Hepatic stellate cell (primary cell): ENCODE measurements at places on chromosomes 7 and 10.
A peak's percentile ranks its signal among the peaks of the same experiment; 100 is the strongest.

- no peak for DNase-seq
These were observed 65.3 kb upstream of the SLF2 start for GRCh38 chr10:100847440-100847839.

DNA sequence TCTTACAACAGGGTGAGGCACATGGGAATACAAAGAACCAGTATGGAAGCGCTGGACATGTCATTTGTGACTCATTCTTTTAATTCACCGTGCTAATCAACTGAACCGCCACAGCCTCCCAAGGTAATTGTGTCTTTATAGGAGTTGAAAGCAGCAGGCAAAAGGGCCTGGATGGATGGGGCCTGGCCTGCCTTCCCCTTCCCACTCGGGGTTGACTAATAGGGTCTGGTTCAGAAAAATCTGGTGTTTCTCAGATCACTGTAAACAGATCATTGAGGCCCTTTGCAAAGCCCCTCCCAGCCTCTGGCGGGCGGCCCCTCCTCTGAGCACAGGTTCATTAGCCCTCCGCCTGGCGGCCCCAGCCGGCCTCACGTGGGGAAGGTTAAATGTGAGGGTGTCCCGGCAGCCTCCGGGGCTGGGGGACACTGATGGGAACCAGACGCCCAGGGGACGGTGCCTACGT, 100.8 kb downstream of the EBF3 start:
- DNase-seq, result no peak

- DNase-seq, result no peak
These were observed 30.7 kb upstream of the TEX47 start for GRCh38 chr7:88826222-88826621.

DNA sequence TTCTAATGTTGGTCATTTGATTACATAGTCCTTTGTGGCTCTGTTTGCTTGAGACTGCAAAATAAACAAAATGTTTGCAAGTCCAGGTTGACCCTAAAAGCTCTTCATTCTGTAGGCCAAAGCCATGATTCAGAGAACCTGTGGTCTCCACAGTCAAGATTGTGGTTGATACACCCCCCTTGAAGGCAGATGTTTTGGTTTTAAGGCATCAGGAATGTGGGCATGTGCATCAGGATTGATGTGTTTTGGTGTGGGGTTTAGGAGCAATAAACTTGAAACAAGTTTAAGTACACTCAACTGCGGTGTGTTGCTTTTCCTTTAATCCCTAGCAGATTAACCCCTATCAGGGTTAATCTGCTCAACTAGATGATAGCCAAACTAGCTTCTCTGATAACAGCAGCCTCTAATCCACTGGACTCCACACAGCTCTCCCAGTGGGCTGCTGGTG, 379.1 kb upstream of the GALNT17 start:
- DNase-seq, result no peak

GRCh38 chr10:66455304-66455703, 470.5 kb upstream of the LRRTM3 start:
- DNase-seq, result no peak

DNA sequence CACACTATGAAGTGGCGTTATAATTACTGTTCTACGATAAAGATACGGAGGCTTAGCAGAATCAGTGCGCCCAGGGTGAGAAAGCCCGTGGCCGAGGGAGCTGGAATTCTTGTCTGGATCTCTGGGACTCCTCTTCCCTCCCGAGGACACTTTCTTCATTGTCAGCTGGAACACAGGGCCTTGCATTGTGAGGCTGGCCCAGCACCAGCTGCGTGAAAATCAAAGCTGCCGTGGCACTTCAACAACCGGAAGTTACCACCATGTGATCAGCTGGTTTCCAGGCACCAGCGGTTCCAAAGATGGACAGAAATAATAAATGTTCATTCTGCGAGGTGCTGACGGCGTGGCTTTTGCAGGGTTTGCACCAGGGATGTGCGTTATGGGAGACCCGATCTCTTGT, 234.0 kb upstream of the PITRM1 start:
- no peak for DNase-seq

GRCh38 chr7:72265071-72265904, 146.8 kb downstream of the CALN1 start:
- DNase-seq, result no peak

DNA sequence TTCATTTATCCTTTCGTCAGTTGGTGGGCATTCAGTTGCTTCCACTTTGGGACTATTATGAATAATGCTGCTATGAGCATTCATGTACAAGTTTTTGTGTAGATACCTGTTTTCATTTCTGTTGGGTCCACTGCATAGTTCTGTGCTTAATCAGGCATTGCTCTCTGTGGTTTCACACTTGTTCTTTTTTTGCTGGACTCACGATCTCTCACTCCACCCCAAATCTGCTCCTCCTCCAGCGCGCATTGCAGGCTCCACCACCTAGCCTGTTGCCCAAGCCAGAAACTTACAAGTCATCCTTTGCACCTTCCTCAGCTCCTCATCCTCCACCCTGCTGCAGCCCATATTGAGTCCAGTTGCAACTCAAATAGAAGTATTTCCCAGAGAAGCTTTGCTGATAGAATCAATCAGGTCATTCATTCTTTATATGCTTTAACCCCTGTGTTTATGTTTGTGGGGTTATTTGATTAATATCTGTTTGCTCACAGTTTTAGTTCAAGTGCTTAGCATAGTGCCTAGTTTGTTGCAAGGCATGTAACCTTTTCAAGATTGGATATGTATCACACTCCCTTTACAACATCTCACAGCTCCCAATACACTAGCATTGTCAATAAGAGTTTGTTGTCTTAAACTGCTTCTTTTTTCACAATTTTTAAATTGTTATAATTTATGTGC, 16.6 kb upstream of the AFAP1L2 start:
- DNase-seq, result no peak

- no peak for DNase-seq
These were observed 219.3 kb downstream of the SKAP2 start for GRCh38 chr7:26645121-26645520.

GRCh38 chr7:30543813-30544525, 39.3 kb upstream of the GGCT start:
- no peak for DNase-seq

- DNase-seq, result no peak
These were observed 26.3 kb upstream of the PWWP2B start for GRCh38 chr10:132370426-132371340.

GRCh38 chr7:36781011-36781738, 56.9 kb upstream of the AOAH start:
- no peak for DNase-seq

GRCh38 chr7:147833557-147833956, 757.0 kb upstream of the C7orf33 start:
- DNase-seq, result no peak

- DNase-seq, result no peak
These were observed 138.9 kb upstream of the COBL start for GRCh38 chr7:51455513-51455912.

- no peak for DNase-seq
These were observed 192.1 kb downstream of the CELF2 start for GRCh38 chr10:11209830-11210181.

- DNase-seq, result no peak
These were observed 21.4 kb downstream of the SVOPL start for GRCh38 chr7:138679793-138680192.

DNA sequence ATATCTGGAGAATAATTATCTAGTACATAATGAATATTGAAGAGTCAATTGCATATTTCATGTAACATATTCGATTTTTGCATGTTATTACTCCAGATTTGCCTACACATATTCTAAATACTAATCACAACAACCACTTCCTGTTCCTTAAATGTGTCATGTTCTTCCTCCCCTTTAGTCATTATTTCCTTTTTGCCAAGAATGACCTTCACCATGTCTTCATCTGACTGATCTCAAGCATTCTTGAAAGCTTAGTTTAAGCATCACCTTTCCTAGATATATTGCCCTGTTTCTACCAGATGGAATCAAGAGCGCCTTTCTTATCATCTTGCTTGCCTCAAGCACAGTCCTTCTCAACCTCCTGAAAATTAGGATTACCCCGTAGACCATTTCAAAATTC, 23.5 kb upstream of the MEOX2 start:
- no peak for DNase-seq

GRCh38 chr10:49191349-49191748, 3.2 kb upstream of the TMEM273 start:
- DNase-seq, result no peak

- no peak for DNase-seq
These were observed 15.6 kb downstream of the CUBN start for GRCh38 chr10:17113889-17114540.

- no peak for DNase-seq
These were observed 101.8 kb upstream of the DOCK1 start for GRCh38 chr10:126803394-126803793.

GRCh38 chr10:95783741-95784140, 27.8 kb downstream of the ENTPD1 start:
- no peak for DNase-seq

DNA sequence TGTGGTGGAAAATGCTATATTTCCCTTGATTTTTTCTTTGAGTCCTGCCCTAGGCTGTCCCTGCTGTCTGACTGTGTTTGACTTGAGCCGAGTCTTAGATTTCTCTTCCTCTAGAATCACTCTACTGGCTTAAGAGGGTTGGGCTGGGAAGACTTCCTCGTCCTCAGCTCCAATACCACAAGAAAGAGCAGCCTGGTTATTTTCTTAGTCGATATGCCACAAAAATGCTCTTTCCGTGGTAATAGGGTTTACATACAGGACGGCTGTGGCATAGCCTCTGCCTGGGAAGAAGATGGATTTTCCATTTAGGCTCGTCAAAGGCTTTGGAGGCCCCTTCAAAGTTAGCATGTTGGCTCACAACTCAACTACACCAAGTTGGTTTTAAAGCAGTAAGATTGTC, 212.0 kb upstream of the IGFBP3 start:
- DNase-seq, result no peak

- no peak for DNase-seq
These were observed 92.7 kb upstream of the MACROH2A2 start for GRCh38 chr10:69959911-69960310.

DNA sequence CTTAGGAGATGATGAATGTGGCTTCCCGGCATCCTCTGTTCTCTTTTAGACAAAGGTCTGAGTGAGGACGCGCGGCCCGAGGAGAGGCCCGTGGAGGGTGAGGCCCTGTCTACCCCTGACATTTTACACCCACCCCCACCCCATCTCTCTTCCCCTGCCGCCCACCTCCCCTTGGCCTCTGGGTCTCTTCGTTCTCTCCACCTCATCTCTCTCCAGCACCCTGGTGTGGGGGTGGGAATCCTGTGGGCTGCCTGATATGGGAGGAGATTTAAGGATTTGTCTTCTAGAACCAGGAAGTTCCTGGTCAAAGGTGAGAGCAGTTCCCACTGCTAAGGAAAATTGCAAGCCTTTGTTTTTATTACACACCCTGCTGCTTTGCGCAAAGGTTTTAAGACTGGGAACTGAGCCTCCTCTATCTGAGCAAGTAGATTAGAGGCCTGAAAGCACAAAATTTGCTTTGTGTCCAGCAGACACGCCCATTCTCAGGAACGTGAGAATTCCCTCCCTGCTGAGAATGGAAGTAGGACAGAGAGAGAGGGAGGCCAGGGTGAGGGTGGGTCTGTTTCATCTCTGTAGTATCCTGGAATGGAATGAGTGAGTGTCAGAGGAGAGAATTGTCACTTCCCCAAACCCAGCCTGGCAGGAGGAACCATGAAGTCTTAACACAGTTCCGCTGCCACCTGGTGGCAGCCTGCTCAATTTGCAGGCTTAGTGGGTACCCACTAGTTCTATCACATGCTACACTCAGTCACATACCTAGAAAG, 91.2 kb downstream of the GTF2IRD1 start:
- DNase-seq, result no peak

DNA sequence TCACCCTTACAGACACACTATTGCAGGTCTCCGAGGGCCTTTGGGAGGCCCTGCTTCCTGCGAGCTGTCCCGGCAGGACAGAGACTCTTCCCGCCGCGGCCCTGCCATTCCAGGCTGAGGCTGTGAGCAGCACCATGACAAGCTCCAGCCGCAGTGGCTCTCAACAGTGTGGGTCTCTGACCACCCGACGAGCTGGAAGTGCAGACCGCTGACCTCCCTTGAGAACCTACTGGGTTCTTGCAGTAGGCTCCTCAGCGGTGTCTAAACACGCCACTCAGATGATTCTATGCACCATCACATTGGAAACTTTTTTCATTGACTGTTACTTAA, 303.4 kb downstream of the WDR37 start:
- no peak for DNase-seq

DNA sequence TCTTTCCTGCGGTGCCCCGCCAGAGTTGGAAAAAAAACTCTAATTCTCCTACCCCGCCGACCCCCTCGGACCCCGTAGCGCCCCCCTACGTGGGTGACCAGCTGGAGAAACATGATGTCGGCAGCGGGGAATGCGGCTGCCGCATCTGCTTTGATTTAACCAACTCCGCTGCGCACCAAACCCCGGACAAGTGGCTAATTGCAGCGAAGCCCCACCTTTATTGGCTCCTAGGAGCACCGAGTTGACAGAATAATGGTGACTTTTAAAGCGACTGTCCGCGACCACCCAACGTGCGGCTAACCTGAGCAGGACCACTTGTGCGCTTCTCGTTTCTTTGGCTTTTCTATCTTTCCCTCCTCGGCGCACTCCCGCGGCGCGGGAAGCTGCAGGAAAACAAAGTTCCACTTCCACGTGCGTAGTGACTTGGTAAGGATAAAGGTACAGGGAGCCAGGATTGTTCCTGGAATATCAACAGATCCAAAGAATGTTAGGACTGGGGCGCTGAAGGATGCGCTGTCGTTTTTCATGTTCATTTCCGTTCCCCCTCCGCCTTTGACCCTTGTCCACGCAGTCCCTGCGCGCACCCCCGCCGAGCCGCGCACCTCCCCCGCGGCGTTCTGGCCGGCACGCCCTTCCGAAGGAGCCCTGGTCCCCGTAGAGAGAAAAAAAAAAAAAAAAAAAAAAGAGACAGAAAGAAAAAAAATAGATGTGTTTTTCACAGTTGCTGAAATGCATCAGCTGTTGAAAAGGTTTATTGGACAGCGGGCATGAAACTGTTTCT, 1.4 kb downstream of the WNT16 start:
- DNase-seq, result peak; percentile 18

DNA sequence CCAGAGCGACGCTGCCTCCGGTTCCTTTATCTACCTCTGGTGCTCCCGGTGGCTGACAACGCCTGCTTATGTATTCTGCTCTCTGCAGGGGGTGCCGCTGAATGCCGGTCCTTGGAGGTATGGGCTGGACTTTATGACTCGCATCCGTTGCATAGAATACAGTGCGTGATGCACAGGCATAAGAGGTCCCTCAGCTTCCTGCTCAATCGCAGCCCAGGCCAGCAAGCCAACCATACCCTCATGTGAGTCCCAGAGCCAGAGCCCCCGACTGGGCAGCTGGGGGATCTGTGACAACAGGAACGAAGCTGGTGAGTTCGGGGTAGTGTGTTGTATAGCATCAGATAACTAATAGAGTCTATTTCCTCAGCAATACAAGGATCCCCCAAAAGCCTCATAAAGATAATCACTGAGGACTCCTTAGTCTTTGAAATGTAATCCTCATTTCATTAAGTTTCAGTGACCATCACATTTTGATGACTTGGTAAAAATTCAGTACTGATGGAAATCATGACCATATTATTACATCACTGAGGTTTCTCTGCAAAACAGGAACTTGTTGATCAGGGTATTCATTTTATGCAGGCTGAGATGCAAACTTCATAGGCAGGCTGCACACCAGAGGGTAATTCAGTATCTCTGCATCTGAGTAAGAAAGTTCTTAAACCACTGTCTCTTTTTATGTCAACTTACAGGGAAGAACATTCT, 607.8 kb downstream of the PTPRN2 start:
- DNase-seq, result no peak
